Activated CD4-positive, alpha-beta T cell treated with anti-CD3 and anti-CD28 coated beads for 36 hours (primary cell): ENCODE measurements at places on chromosomes 7 and 10.

- peak; percentile 78 for DNase-seq
These were observed 82.7 kb downstream of the NOC3L start for GRCh38 chr10:94279835-94280709.

DNA sequence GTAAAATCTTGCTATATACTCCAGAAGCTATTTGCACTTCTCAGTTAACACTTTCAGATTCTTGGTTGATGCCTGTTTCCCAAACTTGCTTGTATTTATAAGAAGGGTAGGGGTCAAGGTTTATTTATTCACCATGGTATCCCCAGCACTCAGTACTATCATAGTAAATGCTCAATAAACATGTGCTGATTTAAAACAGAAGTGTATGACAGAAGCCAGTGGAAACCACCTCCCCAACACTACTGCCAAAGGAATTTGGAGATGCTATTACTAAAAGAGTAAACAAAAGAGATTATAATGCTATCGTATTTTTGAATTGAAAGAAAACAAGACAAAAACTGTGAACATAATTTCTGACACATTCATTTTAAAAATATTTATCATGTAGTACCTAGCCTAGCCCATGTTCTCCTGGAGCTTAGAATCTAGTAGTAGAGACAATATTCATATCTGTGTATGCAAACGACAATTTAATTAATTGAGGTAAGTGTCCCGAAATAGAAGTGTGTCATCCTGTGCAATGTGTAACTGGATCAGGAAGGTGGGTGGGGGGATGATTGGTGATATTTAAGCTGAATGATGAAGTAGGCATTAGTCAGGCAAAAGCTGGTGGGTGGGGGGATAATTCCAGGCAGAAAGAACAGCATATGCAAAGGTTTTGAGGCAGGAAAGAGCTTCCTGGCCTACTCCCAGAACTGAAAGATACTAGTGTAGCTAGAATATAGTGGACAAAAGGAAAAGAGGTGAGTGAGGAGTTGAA, 77.5 kb downstream of the HGF start:
- no peak for DNase-seq

- no peak for DNase-seq
These were observed 10.6 kb upstream of the PLEKHS1 start for GRCh38 chr10:113740850-113741249.

GRCh38 chr10:110569736-110570135, 2.2 kb downstream of the SMC3 start:
- no peak for DNase-seq

- no peak for DNase-seq
These were observed 3.9 kb upstream of the MACC1 start for GRCh38 chr7:20220921-20221547.

DNA sequence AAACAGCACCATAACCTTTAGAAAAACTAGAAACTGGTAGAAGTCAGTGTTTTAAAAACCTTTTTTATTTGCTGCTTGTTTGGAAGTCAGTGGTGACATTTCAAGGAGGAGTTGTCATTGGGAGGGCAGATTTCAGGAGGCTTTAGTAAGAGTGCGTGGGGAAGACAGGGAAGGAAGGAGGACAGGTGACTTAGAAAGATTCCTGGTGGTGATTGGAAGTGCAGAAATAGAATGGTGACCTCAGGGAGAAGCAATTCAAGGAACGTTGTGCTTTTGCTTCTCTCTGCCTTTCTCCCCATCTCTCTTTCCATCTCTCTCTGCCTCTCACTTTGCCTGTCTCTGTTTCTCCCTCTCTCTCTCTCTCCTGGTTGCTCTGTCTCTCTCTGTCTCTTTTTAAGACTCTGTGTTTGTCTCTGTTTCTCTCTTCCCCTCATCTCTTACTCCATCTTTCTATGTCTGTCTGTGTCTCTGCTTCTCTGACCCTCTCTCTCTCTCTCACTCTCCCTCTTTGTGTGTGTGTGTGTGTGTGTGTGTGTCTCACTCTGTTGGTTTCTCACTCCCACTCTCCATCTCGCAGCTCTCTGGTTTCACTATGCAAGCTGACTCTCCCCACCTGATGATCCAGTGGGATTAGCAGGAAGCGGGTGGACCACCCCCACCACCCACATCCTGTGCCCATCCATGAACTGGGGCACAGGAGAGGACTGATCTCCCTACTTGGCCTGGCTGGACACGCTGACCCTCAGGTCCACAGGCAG, 10.9 kb upstream of the PFKP start:
- no peak for DNase-seq

DNA sequence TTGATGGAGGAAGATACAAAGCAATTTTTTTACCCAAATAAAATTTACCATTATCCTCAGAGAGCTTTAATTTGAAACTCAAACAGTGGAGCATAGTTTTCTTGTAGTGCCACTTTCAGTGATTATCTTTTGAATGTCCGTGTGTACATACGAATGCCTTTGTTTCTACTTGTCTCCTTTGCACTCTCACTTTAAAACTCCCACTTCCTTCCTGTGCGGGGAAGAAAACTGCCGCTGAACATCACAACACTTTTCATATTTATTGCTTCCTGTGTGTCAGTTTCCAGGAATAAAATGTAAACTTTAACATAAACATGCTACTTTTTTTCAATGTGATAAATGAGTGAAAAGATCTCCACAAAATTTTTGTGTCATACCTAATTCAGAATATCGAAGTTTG, 102.4 kb downstream of the SEMA3A start:
- DNase-seq = peak; percentile 24

GRCh38 chr7:105353752-105354328, 34.9 kb downstream of the SRPK2 start:
- peak; percentile 11 for DNase-seq

GRCh38 chr7:134029-134428, 58.3 kb upstream of the FAM20C start:
- DNase-seq = no peak

DNA sequence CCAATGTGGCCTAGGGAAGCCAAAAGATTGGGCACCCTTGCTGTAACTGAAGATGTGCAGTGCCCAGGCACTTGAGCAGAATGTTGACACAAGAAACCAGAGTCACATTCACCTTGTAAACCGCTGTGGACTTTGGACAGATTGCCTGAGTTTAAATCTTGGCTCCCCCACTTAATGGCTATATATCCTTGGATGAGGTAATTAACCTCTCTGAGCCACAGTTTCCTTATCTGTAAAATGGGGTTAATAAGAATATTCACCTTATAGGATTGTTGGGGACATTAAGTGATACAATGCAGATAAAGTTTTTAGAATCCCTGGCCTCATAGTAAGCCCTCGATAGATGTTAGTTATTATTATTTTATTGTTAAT, 331.0 kb downstream of the LRMDA start:
- DNase-seq = no peak
